Stimulated activated CD8-positive, alpha-beta memory T cell treated with anti-CD3 and anti-CD28 coated beads, Interleukin-2, amount 100 ng/mL, for 48 hours (primary cell): ENCODE measurements at places on chromosomes 4 and X.

GRCh38 chr4:182380771-182381181 lies 137.6 kb downstream of the TENM3 start:
- no peak for DNase-seq

- no peak for DNase-seq
Observed at GRCh38 chrX:13938051-13938828, 91.5 kb downstream of the GEMIN8 start.

- DNase-seq, result no peak
Observed at GRCh38 chrX:109398833-109399232, 83.1 kb downstream of the GUCY2F start.

- no peak for DNase-seq
Observed at GRCh38 chrX:73525928-73526690, 36.9 kb upstream of the CHIC1 start.

DNA sequence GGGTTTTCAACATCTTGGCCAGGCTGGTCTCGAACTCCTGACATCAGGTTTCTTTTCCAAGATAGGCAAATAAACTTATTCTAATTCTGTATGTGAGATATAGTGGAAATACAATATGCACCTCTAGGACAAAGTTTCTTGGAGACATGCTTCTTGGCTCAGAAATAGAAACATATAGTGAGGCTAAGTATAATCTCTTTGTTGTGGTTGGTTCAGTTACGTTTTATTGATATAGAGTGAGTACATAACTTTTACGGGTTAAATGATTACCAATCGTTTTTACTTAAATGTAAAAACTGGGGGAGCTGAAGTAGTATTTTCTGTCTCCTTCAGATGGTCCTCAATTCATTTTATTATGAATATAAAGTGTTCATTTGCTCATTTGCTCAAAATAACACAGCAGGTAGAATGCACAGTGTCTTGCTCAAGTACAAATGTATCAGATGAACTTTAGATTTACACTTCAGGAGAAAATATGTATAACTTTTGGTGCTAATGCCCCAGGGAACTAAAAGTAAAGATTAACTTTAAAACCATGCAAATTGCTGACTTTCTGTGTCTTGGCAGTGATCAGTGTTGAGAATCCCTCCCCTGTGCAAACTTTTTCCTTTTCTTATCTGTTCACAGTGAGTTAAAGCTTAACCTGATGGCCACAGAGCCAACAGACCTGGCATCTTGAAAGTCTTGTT lies 77.6 kb downstream of the AFF1 start:
- DNase-seq, result no peak

- DNase-seq, result no peak
Observed at GRCh38 chrX:146481735-146482134, 327.8 kb upstream of the CXorf51B start.

DNA sequence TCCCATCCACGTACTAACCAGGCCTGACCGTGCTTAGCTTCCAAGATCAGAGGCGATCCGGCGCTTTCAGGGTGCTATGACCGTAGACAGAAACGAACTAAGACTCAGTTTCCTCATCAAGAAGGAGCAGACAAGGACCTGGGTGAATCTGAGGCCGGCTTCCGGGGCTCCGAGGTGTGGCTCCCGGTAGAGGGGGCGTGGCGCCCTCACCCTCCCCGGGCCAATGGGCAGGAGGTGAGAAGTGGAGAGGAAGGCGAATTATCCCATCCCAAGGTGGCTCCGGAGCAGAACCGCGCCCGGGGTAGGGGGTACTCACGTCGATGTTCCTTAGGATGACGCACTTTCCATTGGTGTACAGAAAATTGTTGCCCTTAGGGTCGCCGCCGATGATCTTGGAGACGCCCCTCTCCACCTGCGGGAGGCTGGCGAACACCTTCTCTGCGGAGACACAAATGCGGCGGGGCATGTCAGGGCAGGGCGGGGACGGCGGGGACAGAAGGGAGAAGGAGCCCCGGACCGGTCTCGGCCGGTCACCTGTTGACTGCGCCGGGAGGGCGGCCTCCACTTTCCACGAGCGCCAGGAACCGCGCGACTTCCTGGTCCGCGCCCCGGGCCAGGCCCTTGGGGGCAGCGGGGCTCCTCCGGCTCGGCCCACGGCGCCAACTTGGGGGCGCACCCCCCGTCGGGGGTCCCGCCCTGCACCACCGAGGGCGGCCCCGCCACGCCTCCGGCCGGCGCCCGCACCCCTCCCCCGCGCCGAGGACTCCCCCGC lies 616 bp downstream of the WDR1 start:
- DNase-seq, result no peak

GRCh38 chrX:75522565-75523431 lies at the start of gene ZDHHC15:
TSS of gene ZDHHC15 (minus strand) at chrX:75523037. CDS start at chrX:75523024, 13 bp downstream.
- DNase-seq, result peak; percentile 7

GRCh38 chr4:25901030-25901430 lies 13.0 kb upstream of the SMIM20 start:
- DNase-seq, result no peak

DNA sequence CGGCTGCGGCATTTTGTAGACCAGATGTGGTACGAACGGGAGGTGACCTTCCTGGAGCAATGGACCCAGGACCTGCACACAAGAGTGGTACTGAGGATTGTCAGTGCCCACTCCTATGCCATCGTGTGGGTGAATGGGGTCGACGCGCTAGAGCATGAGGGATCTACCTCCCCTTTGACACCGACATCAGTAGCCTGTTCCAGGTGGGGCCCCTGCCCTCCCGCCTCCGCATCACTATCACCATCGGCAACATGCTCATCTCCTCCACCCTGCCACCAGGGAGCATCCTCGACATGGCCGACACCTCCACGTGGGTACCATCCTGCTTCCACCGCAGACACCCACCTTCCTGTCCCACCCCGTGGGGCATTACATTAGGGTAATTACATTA lies 46.2 kb downstream of the SMARCA5 start:
- DNase-seq, result peak; percentile 7

DNA sequence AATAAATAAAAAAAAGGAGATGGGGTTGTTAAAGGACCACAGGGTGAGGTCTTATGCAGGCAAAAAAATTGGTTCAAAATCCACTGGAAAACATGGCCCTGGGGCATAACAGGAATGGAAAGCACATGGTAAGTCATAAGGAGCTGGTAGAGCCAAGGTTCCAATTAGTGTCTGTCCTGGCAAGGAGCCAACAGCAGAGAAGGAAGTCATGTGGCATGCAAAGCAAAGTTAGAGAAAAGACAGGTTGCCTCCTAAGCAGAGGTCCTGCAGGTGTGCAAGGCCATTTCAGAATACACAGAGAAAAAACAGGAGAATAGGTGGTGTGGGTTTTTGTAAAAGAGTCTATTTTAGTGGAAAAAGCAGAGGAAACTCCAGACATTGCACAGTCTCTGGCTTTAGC lies 1881.7 kb downstream of the ARAP2 start:
- no peak for DNase-seq

- no peak for DNase-seq
Observed at GRCh38 chr4:22661443-22661842, 31.3 kb upstream of the GBA3 start.

DNA sequence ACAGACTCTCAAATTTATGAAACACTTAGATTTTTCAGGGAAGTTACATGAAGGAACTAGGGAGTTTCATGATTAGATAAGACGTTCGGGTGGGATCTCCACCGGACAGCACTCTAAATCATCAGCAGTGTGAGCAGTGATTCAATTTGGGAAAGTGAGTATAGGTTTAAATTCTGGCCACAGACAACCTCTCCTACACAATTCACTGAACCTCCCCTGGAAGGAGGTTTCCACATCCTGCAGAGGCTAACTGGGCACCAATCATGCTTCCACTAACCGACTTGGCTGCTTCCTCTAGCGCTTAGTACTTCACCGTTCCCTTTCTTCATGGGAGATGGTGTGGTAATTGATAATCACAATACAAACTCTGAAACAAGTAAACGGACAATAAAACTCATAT lies 5.6 kb downstream of the CXCL9 start:
- DNase-seq, result no peak

- DNase-seq, result no peak
Observed at GRCh38 chrX:8237718-8238117, 66.7 kb upstream of the VCX2 start.

GRCh38 chr4:143626134-143626911 lies 74.2 kb downstream of the FREM3 start:
- no peak for DNase-seq

GRCh38 chr4:148757171-148757570 lies 315.0 kb upstream of the NR3C2 start:
- DNase-seq, result no peak

DNA sequence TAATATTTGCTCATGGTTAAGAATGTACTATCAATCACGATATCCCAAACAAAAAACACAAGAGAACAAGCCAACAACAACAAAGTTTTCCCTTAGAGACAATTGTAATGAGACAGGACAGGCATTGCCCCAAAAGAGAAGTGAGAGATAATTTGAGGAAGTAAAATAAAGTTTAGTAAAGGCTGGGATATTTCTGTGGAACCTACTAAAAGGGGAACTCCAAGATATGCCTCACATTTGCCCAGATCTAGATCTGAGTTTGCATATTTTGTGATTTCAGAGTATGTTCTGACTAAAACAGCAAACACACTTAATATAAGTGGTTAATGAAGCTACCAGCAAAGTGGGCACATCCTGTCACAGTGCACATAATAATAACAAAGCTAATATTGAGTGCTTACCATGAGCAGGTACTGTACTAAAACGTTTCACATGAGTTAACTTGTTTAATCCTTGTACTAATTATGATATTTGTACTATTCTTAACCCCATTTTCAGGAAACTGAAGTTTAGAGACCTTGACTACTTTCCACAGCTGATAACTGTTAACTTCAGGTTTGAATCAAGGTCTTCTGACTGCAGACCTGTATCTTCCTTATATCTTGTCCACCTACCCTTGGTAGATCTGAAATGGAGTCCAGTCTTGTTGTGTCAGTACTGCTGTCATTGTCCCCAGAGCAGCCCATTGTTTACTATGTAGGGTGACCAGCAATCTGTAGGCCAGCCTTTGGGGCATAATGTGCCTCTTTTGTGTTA lies 26.0 kb upstream of the BMP2K start:
- no peak for DNase-seq

DNA sequence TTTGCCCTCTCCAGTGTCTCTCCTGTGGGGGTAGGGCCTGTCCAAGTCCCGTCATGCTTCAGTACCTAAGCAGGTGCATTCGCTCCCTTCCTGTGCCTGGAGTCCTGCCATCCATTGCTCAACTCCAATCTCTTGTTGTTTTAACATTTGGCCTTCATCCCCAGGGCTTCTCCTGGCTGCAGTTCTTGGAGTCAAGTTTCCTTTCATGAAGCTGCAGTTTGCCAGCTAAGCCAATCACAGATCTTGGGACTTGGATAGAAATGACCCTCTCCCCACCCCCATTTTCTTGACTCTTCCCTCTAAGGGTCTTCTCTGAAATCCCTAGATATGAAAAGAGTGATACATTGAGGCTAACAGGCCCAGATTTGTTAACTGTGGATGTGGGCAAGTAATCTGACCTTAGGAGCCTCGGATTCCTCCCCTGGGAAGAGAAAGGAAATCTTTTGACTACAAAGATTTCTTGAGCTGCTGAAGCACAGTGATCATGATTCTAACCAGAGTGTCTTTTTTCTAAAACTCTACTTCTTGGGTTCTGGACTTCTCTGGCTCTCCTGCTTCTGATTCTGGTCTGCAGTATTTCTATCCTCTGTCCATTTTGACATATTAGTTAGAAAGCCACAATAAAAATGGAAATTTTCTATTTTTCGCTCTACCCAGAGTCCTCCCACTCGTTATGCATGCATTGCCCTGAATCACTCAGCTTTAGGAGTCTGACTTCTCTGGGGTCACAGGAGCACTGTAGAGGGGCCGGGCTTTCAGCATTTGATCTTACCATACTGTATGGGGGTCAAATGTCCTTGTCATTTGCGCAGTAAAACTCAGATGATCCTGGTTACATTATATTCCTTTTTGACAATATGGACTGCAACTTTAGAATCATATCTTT lies 61.0 kb downstream of the CHRNA9 start:
- no peak for DNase-seq

DNA sequence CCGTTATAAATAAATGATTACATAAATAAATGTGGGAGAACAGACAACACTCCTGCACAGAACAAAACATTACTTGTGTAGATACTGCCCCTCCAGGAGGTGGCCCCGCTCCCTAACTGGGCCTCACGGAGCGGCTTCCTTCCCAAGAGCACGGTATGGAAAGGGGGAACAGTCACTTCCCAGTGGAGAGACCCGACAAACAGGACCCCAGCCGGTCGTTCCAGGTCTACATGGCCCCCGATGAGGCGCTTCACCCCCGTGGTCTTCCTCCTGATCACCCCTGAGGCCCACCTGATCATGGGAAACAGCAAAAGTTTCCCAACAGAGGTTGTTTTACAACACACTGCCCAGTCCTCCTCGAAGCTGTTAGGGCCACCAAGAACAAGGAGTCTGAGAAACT lies 6.6 kb upstream of the SLC6A8 start:
- no peak for DNase-seq

DNA sequence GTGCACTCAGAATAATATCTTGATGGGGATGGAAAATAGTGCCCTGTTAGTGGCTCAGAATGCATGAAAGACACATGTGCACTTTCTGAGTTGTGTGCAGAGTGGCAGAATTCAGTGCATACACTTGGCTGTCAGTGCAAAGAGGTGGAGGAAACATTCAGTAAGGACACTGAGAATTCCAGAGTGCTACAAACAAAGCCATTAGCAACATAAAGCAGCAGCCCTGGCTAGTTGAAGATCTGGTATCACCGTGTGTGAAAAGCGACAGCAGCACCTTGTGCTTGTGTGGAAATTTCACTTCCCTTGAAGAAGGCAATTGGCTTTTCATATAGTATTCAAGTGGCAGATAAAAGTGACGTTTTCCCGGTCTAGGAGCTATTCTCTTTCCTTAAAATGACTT lies 810.4 kb downstream of the TRIML1 start:
- DNase-seq, result no peak

- DNase-seq, result no peak
Observed at GRCh38 chr4:38526412-38526811, 137.6 kb upstream of the KLF3 start.

GRCh38 chr4:152161676-152162330 lies 374.1 kb downstream of the FBXW7 start:
- DNase-seq, result no peak

DNA sequence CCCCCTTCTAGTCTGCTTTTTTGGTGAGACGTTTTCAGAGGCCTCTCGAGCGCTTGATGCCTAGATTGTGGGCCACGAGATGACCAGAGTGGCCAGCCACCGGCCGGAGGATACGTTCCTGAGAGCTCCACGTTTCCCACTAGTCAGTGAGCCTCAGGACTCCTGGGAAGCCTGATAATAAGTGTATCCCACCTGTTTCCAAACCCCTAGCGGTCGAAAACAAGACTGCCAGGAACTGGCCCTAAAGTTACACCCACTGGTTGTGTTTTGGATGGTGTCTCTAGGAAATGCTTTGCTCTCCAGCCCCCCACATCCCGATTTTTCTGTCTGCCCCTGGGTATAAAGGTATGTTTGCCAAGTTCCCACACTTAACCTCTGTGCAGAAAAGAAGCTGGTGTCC lies 4.6 kb upstream of the RS1 start:
- no peak for DNase-seq

- no peak for DNase-seq
Observed at GRCh38 chr4:175542786-175543185, 269.3 kb downstream of the GPM6A start.

GRCh38 chr4:158915683-158916241 lies 146.9 kb downstream of the FNIP2 start:
- no peak for DNase-seq
